ENCODE measurements at places on chromosomes 1 and 21.

- no peak for DNase-seq
Observed at GRCh38 chr1:58814251-58815068, 30.6 kb upstream of the JUN start.

GRCh38 chr1:230917284-230918135, 49.2 kb upstream of the C1orf198 start:
- DNase-seq: peak; percentile 92

GRCh38 chr1:27940297-27940696, 5.5 kb downstream of the SMPDL3B start:
- DNase-seq: no peak

DNA sequence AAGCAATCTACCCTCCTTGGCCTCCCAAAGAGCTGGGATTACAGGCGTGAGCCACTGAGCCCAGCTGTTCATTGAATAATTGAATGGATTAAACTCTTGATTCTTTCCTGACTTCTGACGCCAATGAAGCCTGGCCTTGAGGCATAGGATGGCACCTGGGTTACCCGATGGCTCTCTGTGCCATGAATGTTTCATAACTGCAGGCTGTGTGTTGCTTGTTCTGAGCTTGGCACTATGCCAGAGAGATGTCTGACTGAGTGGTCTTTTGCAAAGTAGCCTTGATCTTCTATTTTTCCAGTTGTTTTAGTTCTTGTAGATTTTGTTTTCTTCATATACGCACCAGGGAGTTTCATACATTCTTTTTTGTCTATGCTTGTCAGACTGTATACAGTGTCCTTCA, 38.5 kb upstream of the AK4 start:
- DNase-seq: no peak

GRCh38 chr21:46156678-46157077, 1.3 kb upstream of the FTCD start:
- no peak for DNase-seq

GRCh38 chr1:211742889-211743529, 67.6 kb upstream of the NEK2 start:
- no peak for DNase-seq

- DNase-seq: no peak
Observed at GRCh38 chr1:114178936-114179335, 25.3 kb upstream of the SYT6 start.
